NCI-H510A (cell line): ENCODE measurements at places on chromosomes 11 and 22.

DNA sequence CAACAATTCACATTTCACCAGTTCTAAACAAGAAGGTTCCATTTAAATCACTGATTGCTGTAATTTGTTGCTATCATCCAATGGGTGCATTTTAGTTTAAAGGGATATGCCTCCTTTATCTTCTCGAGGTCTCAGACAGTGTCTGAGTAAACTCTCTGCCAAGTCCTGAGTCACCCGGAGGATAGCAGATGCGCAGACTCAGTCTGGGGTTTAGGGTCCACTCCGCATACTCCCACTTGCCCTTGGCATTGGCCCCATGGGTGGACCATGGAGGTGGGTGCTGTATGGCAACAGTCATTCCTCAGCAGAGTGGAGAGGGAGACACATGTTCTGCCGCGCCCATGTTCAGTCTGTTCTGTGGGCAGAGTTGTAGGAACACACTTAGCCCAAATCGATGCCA is 65.4 kb upstream of the CRTAM start:
- DNase-seq = no peak

DNA sequence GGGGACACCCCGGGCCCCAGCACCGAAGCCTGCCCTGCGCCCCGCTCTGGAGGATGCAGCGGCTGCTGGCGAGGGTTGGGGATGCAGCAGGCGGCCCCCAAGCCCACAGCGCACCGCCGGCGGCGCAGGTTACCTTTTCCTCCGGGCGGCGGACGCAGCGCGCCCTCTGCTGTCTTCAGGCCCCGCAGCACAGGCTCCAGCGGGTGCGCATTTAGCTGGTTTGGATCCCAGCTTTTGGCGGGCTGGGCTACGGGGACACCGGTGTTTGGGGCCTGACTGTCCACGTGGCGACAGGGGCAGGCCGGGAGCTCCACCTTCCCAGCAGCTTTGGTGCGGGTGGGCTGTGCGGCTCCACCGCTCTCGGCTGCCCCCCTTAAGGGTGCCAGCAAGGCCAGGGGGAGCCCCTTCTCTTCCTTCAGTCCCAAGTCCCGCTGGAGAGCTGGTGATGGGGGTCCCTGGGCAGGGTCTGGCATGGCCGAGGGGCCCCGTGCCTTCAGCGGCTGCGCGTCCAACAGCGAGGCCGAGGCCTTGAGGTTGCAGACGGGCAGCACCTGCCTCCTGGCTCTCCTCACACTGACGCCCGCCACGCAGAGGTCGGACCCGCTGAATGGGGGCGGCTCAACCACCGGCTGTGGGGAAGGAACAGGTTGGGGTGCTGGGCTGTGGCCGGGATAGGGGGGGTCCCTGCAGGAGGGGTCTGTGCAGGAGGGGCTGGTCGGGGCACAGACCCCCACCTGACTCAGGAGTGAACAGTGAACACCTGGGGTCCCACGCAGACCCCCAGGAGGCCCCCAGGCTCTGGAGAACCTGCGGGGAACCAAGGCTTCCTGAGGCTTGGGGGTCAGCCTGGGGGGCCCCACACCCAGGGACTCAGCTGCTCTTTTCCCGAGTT is 18.0 kb upstream of the IL17REL start:
- peak; percentile 58 for DNase-seq

- no peak for DNase-seq
Observed at GRCh38 chr11:113991170-113991569, 16.3 kb downstream of the HTR3A start.

GRCh38 chr11:15557457-15558230 is 442.9 kb downstream of the INSC start:
- no peak for DNase-seq

DNA sequence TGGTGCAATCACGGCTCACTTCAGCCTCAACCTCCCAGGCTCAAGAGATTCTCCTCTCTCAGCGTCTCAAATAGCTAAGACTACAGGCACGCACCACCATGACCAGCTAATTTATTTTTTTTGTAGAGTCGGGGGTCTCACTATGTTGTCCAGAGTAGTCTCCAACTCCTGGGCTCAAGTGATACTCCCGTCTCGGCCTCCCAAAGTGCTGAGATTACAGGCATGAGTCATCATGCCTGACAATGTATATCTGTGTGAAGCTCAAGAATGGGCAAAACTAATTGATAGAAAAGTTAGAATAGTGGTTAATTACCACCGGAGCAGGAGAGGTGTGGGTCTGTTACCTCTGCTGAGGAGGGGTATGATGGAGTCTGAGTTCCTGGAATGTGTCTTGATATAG is 9.1 kb upstream of the SLC43A3 start:
- no peak for DNase-seq
